ENCODE measurements at places on chromosomes 6 and 20.

GRCh38 chr20:16018881-16019280 lies 554.4 kb downstream of the KIF16B start:
- no peak for DNase-seq
- no peaks in the 10 kb centered on the region for H3K36me3 ChIP-seq
- no peaks in the 10 kb centered on the region for H3K4me1 ChIP-seq
- H3K27me3 ChIP-seq = no peaks in the 10 kb centered on the region

DNA sequence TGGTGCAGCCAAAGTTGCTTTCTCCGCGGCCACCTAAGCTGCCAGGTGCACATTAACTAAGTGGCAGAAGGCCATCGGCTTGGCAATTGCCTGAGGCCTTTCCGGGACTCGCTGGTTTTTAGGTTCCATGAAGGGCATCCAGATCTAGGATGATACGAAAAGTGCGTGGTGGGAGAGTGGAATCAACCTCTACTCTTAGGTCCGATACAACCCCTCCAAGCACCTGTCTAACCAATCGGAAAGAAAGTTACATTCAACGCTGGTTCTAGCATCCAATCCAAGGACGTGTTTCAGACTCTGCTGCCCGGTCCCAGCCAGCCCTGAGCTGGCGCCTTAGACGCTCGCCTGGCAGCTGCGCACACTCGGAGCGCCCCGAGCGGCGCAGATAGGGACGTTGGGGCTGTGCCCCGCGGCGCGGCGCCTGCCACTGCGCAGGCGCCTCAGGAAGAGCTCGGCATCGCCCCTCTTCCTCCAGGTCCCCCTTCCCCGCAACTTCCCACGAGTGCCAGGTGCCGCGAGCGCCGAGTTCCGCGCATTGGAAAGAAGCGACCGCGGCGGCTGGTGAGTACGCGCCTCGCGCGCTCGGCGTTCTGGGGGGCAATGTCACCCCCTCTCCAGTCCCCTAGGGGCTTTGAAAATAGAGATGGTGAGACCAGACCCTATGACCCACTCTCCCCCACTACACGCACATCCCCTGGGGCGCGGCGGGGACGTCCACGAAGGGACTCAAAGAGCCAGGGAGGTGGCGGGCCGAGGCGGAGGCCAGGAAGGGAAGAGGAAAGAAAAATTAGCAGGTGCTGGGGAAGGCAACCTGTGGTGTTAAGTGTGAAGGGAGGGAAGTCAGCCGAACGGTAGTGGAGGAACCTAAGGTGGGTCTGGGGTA lies at the start of gene ENPP4:
TSS of gene ENPP4 (plus strand) at position 361 of the 883 bp plus-strand sequence. CDS start 9,595 bp downstream, outside the sequence.
- H3K27me3 ChIP-seq = no peaks in the 10 kb centered on the region
- peak within 1 kb of the TSS; percentile 19 for H3K27ac ChIP-seq
- peak; percentile 77 for DNase-seq
- peaks cover 4% of the 10 kb centered on the region for H3K4me1 ChIP-seq
- H3K36me3 ChIP-seq = no peaks in the 10 kb centered on the region

- H3K36me3 ChIP-seq = no peaks in the 10 kb centered on the region
- no peak for DNase-seq
Observed at GRCh38 chr6:161480421-161481155, 206.7 kb upstream of the AGPAT4 start.

DNA sequence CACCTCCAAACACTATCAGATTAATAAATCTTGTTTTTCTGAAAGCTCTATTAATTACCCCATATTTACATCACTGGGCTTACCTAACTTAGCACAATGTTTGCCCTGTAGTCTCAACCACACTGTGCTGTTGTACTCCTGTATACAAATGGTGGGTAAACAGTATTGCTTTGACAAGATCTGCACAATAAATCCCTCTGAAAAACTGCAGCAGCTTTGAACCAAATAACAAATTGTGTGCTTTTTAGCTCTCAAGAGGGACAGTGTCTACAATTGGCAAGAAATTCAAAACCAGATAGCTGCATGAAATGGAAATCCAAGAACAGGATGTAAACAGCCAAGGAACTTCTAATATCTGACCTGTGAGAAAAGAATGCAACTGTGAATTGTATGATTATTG lies 10.4 kb downstream of the KIF6 start:
- no peaks in the 10 kb centered on the region for H3K36me3 ChIP-seq
- H3K27ac ChIP-seq = no peak overlapping the region
- no peaks in the 10 kb centered on the region for H3K4me1 ChIP-seq
- no peak overlapping the region for H3K4me3 ChIP-seq

DNA sequence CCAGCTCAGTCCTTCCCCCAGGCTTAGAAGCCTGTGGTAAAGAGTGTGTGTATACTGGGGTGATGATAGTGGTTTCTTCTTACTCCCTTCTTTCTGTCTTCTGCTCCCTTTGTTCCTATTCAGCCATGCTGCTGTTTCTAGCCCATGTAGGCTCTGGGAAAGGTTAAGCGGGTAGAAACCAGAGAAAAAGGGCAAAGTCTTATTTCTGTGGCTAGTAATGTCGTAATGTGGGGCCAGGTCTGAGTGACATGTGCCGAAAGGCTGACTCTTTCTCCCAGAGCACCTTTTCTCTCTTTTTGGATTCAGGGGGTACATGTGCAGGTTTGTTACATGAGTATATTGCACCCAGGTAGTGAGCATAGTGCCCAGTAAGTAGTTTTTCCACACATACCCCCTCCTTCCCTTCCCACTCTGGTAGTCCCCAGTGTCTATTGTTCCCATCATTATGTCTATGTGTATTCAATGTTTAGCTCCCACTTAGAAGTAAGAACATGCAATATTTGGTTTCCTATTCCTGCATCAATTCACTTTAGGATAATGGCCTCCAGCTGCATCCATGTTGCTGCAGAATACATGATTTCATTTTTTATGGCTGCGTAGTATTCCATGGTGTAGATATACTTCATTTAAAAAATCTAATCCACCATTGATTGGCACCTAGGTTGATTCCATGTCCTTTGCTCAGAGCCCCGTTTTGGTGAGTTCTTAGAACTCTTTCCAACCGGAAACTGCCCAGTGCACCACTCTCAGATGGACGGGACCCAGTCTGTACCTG lies 74.3 kb downstream of the EFHC1 start:
- H3K4me3 ChIP-seq = no peak overlapping the region
- H3K36me3 ChIP-seq = no peaks in the 10 kb centered on the region
- no peak for DNase-seq
- H3K27me3 ChIP-seq = no peaks in the 10 kb centered on the region
- H3K27ac ChIP-seq = no peak overlapping the region

DNA sequence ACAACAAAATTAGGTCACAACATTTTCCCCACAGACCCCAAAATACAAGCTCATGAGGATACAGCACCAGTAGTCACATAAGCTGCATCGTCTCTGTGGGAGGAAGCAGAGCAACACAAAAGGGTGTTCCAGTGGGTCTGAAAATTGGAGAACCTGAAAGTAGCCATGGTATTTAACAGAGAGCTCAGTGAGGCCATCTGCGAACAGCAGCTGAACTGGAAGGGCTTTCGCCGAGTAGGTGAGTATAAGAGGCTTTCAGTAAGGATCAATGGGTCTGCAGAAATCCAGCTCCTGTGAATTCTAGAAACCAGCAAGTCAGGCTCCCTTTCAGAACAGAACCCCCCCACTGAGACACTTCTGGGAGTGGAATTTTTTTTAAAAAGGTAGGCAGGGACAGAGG lies 120.0 kb upstream of the RREB1 start:
- H3K4me3 ChIP-seq = no peak overlapping the region
- no peak overlapping the region for H3K27ac ChIP-seq
- H3K27me3 ChIP-seq = no peaks in the 10 kb centered on the region
- no peak for DNase-seq

DNA sequence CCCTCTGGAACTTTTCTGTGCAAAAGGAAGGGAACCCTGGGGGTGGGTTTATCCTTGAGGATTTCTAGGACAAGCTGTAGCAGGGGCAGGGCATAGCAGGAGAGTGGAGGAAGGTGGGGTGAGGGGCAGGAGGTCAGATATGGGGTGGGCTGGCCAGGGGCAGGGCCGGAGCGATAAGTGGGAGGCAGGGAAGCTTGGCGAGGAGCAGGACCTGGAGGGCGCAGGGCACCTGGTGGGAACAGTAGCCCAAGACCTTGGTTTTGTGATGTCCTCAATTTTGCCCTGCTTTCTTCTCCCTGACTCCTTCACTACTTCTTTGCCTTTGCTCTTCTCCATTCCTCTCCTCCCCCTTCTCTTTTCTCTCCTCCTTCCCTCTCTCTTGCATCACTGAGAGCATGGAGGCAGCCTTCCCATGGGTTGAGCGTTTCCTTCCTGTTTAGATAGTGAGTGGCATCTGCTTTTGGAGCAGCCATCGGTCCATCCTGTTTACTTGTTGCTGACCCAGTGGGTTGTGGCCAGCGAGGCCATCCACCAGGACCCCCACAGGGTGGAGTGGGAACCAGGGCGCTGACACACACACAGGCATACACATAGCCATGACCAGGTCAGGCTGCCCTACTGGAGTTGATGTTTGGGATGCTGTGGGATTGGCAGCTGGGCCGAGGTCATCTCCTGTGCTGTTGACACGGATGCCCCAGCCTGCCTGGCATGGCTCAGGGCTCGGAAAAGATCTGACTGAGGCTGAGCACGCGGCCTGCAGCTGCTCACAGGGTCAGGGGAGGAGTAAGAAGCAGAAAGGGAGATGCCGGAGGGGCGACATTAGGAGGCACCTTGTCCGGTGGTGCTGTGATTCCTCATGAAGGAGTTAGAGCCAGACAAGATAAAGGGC lies 121.0 kb upstream of the RNF24 start:
- H3K4me3 ChIP-seq = no peak overlapping the region
- H3K4me1 ChIP-seq = no peaks in the 10 kb centered on the region
